Activated gamma-delta T cell treated with anti-CD3 and anti-CD28 coated beads, Interleukin-2, amount 50 U/mL, for 16 hours (primary cell): ENCODE measurements at places on chromosomes 5 and 9.

GRCh38 chr9:84504360-84504759 is 163.8 kb upstream of the SLC28A3 start:
- DNase-seq, result no peak

- no peak for DNase-seq
Observed at GRCh38 chr5:155684417-155684816, 642.5 kb upstream of the SGCD start.

GRCh38 chr9:131995382-131995781 is 84.3 kb downstream of the MED27 start:
- no peak for DNase-seq

- DNase-seq, result no peak
Observed at GRCh38 chr9:72951520-72952380, 1.1 kb downstream of the ALDH1A1 start.

DNA sequence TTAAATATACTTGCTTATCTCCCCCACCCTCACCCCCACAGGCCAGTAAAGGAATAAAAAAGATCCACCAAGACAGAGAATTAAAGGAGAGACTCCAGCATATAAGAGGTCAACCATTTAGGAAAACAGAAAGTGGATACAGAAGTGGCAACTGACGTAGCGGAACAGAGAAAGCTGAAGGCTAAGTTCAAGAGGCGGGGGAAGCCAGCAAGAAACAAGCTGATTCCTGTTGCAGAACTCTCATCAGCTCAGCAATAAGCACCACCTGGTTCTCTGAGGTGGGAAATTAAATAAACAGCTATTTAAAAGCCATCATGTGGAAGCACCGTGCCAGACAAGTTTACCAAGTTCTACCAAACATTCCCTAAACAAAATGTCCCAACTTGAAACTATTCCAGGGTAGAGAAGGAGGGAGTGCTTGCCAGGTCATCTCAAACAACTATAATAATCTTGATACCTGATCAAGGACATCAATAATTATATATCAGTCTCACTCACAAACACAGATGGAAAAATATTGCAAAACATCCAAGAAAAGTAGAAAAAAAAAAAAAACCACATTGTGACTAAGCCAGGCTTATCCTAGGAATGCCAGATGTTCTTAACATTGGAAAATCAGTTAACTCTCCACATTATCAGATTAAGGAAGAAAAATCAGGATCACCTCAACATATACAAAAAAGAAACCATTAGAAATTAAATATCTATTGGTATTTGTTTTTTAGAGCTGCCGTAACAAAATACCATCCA is 7.3 kb upstream of the ARL15 start:
- no peak for DNase-seq

DNA sequence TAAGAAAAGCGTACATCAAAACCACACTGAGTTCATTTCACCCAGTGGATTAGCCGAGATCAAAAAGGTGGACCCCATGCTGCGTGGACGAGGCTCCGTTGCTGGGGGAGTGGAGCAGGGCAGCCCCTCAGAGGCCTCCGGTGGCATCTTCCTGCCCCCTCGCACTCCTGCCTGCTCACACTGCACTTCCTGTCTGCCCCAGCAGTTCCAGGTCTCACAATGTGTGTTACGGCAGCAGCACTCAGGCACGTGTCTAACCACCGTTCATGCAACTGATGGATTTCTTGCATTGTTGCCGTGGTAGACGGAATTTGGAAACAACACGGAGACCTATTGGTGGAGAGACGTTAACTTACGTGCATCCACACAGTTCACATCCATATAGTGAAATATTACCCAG is 196.6 kb upstream of the OTULINL start:
- no peak for DNase-seq

DNA sequence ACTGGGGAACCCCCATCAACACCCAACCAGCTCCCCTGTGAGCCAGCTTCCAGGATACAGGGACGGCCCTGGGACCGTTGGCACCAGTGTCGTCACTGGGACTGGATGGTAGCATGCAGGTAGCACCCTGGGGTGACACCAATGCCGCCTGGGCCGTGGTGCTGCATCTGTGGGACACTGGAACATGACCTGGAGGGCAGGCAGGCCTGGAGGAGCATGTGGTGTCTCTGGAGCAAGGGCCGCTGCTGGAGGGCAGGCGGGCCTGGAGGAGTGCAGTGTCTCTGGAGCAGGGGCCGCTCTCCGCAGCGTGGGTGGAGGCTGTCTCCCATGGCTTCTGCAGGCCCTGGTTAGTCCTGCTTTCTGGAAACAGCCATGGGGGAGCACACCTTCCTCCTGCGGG is 13.1 kb downstream of the LPCAT1 start:
- DNase-seq, result no peak

DNA sequence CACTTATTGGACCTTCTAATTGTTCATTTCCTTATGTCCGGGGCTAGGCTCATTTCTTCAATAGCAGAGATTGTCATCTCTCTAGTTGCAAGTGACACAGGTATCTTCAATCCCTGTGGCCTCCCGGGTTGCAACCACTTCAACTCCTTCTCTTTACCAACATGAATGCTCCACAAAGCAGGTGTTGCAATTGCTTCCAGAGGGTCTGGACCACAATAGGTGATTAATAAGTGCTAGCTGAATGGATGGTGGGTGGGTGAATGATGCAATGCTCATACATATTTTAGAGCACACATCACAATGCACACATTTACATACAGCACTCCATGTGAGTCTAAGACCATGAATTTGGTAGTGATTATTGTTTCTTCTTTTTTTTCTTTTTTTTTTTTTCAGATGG is 2.6 kb downstream of the CEMIP2 start:
- no peak for DNase-seq

DNA sequence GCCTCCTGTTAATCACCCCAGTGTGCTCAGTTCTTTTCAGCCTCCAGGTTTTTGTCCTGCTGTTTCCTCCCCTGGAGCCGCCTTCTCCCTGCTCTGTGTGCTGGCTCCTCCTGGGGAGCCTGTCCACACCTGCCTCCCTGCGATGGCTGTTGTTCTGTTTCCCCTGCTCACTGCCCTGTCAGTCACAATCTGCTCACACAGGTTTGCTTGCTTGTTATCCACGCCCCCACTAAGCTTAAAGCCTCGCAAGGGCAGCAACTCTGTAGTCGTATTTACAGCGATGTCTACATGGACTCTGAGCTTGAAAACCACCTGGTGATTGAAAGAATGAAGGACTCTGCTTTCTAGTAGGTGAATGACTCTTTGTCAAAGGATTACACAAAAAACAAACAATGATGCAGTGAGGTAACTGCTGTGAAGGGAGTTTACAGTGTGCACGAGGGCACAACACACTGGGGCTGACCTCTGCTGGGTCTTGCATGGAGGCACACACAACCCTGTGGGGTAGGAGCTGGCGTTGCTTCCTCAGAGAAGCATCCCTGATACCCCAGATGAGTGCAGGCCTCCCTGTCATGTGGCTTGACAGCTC is 39.6 kb upstream of the TEX48 start:
- no peak for DNase-seq

DNA sequence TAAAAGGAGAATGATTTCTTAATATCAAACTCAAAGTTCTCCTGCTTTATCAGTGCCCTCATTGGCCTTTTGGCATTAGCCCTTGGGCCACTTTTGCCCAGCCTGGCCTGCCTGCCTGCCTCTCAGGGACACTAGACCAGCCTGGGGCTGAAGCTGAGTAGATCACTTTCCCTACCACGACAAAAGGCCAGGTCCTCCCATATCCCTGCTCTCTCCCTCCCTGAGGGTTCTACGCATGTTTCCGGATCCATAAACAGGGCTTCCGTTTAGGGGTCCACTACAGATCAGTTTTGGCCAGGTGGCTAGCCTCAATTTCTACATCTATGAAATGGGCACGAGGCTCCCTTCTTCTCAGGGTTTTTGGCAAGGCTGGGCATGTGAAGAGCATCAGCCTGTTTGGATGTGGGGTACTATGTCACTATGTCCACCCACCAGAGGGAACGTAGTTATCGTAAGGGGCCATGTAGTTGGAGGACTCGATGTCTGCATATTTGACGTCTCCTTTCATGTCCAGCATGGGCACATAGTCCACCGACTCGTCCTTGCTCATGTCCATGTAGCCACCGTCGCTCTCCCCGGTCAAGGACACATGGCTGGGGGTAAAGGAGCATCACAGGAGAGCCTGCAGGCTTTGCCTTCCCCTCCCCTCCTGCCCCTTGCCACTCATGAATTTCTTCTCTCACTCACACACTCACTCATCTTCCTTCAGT is 34.0 kb downstream of the PDGFRB start:
- DNase-seq, result no peak

GRCh38 chr5:172402531-172403188 is 51.7 kb downstream of the SH3PXD2B start:
- DNase-seq, result no peak

DNA sequence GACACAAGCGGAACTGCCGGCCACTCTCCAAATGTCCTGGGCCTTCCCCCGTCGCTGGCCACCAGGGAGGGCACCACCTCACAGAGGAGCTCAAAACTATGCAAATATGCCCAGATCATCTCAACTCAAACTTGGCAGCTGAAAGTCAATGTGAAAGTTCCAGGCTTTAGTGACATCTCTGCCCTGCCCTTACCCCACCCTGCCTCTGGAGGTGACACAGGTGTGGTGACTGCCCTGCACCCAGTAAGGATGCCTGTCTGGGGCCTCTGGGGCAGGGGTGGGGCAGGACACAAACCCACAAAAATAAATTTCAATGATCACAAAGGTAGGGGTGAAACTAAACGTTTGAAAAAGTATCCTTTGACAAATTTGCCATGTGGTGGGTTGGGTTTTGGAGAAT is 213.4 kb downstream of the HSPA4 start:
- DNase-seq, result no peak
